ENCODE measurements at places on chromosomes 12 and 14.

DNA sequence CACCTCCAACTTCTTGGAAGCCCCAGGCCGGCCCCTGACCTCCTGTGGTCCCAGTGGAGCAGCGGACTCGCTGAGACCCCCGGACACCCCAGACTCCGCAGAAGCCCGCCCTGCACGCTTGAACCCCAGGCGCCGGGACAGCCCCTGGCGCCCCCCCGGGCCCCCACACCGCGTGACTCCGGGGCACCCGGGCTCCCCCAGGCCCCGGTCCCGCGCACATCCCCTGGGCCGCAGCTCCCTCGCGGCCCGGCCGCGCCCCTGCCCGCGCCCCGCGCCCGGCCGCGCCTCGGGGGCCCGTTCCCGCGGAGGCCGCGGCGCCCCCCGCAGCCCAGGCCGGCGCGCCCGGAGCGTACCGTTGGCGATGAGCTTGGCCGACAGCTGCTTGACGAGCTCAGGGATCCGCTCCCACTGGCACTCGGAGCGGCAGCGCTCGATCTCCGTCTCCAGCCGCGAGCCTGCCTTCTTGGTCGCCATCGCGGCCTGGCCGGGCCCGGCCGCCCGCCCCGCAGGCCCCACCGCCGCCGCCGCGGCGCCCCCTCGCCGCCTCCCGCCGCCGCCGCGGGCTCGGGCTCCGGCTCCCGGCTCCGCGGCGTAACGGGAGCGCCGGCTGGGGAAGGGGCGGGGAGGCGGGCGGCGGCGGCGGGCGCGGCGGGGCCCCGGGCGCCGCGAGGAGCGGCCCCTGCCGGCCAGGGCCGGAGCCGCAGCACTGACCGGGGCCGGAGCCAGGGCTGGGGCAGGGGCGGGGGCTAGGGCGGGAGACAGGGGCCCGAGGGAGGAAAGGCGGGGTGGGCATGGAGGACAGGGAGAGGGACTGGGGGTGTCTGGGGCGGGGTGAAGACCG, at the start of gene TTC7B:
TTC7B (minus strand) TSS at position 609 of the 841 bp plus-strand sequence; CDS start at position 474, 135 bp downstream.
- no peak for DNase-seq

DNA sequence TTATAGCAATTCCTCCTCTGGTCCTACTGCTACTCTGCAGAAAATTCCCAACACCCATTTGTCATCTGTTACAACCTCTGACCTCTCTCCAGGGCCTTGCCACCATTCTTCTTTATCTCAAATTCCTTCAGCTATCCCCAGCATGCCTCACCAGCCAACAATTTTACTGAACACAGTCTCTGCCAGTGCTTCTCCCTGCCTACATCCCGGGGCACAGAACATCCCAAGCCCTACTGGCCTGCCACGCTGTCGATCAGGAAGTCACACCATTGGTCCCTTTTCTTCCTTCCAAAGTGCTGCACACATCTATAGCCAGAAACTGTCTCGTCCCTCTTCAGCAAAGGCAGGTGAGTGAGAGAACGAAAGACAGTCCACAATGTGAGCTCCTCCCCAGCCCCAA, 122.1 kb downstream of the TTLL5 start:
- no peak for DNase-seq

GRCh38 chr12:25054783-25055144, 105.9 kb upstream of the BCAT1 start:
- peak; percentile 8 for DNase-seq

DNA sequence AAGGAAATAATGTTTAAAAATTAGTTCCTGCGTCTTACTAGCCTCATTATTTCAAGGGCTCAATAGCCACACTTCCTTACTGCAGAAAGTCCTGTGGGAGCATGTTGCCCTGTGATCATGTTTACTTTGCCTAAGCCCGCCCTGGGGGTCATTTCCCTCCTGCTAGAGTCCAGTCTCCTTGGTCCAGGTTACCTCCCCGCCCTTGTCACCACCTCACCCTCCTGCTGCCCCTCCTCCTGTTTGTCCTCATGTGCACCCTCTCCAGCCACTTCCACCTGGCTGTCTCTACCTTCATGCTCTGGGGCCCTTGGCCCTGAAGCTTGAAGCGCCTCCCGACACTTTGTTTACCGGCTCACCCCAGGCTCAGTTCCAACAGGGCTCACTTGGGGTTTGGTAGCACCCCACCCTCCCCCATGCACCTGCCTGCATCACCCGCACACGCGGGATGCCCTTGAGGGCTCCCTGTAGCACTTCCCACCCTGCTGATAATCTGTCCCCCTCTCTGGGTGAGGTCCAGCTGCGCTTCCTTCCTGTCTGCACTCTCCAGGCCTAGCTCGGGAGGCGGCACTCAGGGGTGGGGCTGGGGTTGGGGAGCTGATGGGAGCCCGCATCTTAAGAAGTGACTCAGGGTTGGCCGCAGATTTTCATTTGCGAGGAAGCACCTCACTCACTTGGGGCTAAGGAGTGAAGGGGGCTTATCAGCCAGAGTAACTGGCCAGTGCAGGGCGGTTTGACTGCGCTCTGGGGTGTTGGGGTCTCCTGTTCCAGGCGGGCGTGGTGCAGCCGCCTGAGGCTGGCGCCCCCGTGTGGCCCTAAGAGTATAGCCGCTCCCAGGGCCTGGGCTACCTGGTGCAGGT, 40.1 kb downstream of the SMIM41 start:
- DNase-seq = peak; percentile 20

DNA sequence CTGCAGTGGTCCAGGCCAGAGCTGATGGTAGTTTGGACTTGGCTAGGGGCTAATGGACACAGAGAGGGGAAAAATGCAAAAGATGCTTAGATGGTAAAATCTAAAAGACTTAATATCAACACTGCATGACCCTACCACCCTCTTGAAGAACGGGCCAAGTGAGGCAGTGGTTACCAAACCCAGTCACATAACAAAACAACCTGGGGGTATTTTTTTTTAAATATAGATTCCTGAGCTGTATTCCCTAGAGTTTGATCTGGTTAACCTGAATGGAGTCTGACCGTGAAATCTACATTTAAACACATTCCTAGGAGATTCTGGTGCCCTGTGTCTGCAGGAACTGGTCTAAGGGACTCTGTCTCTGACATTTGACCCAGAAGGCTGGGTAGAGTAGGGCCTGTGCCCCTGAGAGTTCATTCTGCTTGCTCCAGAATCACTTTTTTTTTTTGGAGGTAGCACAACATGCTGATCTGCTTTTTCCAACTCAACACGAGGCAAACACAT, 15.7 kb downstream of the ABHD4 start:
- no peak for DNase-seq

DNA sequence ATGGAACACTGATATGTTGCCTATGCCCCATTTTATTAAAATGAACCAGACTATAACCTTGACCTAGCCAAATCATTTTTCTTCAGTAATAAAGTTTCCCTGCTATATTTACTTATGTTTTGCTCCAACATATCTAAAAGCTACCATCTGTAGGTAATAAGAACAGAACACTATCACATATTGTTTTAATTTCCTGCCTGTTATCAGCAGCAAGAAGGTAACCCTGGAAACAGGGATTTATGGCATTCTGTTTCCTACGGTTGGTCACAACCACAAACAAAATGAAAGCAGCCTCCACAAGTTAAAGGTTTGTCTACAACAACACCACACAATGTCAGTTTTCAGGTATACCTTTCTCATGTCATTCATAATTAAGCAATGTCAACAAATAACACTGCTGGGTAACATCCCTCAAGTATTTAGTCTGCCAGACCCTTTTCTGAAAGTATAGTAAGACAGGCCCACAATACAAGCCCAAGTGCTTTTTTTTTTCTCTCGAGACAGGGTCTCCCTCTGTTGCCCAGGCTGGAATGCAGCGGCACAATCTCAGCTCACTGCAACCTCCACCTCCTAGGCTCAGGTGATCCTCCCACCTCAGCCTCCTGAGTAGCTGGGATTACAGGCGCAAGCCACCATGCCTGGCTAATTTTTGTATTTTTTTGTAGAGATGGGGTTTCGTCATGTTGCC, 25.5 kb downstream of the GCH1 start:
- DNase-seq = no peak

- no peak for DNase-seq
Measured at GRCh38 chr14:104803280-104803911, 2.5 kb downstream of the ZBTB42 start.
